ENCODE measurements at places on chromosomes 2 and 18.

DNA sequence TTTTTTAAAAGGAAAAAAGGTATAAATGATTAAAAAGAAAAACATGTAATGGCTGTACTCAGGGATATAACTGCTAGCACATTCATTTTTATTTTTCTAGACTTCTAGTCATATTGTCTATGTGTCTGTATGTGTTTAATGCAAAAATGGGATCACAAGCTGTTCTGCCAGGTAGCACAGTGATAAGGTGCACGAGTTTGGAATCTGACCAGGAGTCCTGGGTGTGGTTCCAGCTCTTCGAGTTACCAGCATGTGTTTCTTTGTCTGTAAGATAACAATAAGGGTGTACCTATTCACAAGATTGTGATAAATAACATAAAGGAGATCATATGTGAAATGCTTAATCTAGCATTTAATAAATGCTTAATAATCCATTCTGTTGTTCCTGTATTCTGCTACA lies 145.3 kb downstream of the PKP4 start:
- no peak for DNase-seq

DNA sequence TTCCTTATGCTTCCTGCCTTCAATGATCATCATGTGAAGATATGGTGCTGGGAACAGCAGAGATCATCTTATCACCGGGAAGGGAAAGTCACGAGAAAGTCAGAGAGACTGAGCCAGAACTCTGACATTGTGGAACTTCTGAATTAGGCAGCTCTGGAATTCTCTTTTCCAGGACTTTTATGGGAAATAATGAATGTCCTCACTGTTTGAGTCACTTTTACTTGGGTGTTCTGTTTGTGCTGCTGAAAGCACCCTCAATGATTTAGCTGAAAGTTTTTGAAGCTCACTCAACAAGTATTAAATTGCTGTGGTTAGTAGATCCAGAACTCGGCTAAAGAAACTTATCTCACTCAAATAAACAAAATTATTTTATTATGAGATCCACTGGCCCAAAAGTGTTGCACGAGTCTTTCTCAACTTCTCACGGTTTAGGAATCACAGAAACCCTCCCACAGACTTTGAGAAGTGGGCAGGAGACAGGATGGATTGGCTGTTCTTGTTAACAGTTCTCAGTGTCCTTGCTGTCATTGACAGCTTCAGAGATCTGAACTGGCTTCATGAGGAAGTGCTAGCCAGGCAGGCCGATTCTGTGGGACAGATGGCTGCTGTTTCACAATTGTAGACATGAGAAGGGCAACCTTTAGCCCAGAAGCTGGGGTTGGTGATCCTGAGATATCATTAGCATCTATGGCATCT lies 26.4 kb upstream of the ATRAID start:
- no peak for DNase-seq

- peak; percentile 52 for DNase-seq
These were observed 260.2 kb upstream of the TRIB2 start for GRCh38 chr2:12456293-12457106.

GRCh38 chr2:121735518-121736074 lies 1.1 kb downstream of the NIFK start:
- DNase-seq, result no peak

GRCh38 chr2:10300997-10301940 lies 1.4 kb upstream of the HPCAL1 start:
- no peak for DNase-seq

DNA sequence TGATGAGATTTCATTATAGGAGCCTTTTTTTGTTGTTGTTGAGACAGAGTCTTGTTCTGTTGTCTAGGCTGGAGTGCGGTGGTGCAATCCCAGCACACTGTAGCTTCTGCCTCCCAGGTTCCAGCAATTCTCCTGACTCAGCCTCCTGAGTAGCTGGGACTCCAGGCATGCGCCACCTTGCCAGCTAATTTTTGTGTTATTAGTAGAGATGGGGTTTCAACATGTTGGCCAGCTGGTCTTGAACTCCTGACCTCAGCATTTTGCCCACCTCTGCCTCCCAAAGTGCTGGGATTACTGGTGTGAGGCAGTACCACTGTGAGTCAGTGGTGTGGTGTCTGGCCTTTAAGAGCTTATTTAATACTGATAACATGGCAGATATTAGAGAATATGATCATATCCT lies 60.1 kb downstream of the MOB4 start:
- DNase-seq, result no peak

Data from stimulated activated CD4-positive, alpha-beta T cell treated with anti-CD3 and anti-CD28 coated beads, Interleukin-2, amount 100 ng/mL, for 48 hours (primary cell).